ENCODE measurements at places on chromosomes 2 and 18.
A peak's percentile ranks its signal among the peaks of the same experiment; 100 is the strongest.

DNA sequence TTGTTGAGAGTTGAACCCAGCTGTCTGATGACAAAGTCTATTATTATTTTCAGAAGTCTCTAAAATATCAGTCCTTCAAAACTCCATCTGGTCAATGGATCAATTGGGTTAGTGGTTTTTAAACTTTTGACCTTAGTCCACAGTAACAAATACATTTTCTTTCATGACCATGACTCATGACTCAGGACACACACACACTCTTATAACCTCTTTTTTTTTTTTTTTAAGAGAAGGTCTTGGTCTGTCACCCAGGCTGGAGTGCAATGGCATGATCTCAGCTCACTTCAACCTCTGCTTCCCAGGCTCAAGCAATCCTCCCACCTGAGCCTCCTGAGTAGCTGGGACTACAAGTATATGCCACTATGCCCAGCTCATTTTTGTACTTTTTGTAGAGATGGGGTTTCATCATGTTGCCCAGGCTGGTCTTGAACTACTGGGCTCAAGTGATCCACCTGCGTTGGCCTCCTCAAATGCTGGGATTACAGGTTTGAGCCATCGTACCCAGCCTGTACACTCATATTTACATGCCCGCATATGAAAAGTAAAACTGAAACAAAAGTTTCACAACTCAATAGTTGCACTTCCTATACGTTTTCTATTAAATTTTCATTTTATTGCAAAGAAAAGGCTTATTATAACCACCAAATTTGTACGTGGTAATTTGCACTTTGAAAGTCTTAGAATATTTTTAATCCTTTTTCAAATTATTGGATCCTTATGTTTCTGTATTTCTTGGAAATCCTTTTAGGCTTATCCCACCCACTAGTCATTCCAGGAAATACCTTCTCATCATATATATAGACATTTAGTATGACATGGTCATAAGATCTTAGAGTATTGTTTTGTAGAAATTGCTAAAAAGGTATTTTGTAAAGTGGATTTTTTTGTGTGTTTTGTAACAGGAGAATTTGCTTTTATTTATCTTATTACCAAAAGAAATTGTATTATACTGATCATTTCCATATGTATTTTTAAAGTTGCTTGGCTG, 199.0 kb downstream of the LPIN1 start:
- DNase-seq, result no peak

GRCh38 chr2:227257820-227258219, 67.2 kb upstream of the MFF start:
- no peak for DNase-seq

GRCh38 chr2:30503007-30503694, 56.1 kb downstream of the LCLAT1 start:
- no peak for DNase-seq

- DNase-seq, result no peak
Measured at GRCh38 chr2:196234672-196235071, 63.3 kb upstream of the STK17B start.

DNA sequence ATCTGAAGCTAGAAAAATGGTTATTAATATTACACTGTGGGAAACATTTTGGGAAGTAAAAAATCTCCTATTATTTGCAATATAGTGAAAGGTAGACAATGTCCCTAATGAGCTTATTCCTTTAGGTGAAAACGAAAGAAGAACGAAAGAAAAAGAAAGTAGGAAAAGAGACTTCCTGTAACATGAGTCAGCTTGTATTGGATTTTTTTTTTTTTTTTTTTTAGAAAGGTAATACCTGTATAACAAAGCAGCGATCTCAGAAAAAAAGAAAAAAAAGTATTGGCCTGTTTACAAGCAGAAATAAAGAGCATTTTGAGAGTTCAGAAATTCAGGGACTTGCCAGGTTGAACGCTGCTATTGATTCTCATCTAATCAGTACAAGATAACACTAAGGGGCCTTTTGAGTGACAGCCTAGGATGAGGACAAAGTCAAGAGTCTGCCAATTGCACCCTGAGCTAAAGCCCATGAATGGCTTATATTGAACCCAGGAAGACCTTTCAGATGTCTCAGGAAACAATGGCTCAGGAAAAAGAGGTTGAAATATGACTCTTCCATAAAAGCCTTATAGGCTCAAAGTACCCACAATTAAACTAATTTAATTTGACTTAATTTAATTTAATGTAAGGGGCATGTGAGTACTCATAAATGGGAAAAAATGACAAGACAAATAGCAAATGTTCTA, 615.6 kb upstream of the CDH2 start:
- peak; percentile 23 for DNase-seq

GRCh38 chr2:221156062-221156734, 415.9 kb downstream of the EPHA4 start:
- DNase-seq, result peak; percentile 17

DNA sequence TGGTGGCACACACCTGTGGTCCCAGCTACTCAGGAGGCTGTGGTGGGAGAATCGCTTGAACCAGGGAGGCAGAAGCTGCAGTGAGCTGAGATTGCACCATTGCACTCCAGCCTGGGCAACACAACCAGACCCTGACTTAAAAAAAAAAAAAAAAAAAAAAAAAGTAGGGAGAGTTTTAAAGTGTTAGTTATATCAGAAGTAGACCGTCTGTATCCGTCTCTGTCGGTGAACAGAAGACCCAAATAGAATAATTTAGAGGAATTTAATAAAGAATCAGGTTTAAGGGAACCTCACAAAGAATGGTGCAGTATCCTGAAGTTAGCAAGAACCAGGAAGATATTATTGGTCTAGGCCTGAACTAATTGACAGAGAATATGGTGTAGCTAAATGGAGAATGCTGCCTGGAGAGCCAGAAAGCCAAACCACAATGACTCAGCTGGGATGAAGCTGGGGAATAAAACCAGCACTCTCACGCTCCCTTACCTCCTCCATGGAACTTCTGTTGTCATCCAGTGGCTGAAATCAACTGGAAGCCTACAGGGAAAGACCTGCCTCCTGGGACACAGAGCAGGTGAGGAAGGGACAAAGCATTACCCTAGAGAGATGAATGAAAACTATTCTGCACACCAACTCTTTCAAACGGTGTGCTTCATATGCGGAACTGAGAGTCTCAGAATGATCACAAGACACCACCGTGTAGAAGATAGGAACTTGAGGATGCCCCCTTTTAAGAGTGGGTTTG, 39.1 kb upstream of the PLEKHM3 start:
- no peak for DNase-seq

- no peak for DNase-seq
Measured at GRCh38 chr2:64114063-64114911, 29.9 kb downstream of the PELI1 start.

DNA sequence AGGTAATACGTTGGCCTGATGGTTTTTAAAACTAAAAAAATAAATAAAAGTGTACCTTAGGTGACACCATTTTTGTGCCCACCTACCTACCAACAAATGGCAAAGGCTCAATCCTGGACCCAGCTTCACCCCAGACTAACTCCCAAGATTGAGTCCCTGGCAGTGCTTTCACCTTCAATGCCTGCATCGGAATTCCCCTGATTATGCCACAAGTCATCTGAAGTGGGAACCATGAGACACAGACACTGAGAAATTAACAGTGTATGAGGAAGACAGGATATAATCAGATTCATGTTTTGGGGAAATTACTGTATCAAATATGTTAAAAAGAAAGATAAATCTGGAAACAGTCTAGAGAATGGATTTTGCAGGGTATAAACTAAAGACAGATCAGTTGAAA, 41.6 kb downstream of the ZBTB14 start:
- no peak for DNase-seq

GRCh38 chr2:460861-461260, 173.0 kb upstream of the ALKAL2 start:
- DNase-seq, result no peak

GRCh38 chr2:161975062-161975812, 98.8 kb downstream of the DPP4 start:
- no peak for DNase-seq

- no peak for DNase-seq
Measured at GRCh38 chr2:88735853-88736252, 44.4 kb downstream of the RPIA start.

DNA sequence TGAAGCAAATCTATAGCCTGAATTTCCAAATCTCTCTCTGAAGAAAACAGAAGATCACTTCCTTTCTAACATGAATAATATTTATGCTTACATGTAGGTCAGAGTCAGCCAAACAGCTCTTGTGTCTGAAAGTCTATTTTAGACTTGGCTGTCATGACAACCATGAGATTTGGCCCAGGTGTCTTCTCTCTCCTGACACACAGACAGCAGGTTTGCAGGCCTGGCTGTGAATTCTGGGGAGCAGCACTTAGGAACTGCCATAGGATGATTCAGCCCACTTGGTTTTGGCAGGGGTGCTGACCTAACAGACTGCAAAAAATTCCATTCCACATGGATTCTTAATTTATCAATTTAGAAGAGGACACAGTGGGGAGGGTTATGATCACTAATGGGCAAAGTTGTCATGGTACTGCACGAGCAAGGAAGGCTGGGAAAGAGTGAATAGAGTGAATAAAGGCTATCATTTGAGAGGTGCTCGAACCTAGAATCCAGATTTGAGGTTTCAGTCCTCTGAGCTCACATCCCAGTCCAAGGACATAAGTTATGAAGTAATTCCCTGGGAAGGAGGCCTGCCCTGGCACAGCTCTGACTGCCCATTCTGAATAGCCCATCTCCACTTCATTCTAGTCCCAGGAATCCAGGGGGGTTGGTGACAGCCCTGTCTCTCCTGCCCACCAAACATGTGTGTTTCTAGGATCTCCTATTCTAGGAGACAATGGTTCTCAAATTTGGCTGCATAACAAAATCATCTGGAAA, 453.9 kb upstream of the TRIB2 start:
- peak; percentile 67 for DNase-seq

Data from NCI-H2171 (cell line).